ENCODE measurements at places on chromosomes 2 and 18.

DNA sequence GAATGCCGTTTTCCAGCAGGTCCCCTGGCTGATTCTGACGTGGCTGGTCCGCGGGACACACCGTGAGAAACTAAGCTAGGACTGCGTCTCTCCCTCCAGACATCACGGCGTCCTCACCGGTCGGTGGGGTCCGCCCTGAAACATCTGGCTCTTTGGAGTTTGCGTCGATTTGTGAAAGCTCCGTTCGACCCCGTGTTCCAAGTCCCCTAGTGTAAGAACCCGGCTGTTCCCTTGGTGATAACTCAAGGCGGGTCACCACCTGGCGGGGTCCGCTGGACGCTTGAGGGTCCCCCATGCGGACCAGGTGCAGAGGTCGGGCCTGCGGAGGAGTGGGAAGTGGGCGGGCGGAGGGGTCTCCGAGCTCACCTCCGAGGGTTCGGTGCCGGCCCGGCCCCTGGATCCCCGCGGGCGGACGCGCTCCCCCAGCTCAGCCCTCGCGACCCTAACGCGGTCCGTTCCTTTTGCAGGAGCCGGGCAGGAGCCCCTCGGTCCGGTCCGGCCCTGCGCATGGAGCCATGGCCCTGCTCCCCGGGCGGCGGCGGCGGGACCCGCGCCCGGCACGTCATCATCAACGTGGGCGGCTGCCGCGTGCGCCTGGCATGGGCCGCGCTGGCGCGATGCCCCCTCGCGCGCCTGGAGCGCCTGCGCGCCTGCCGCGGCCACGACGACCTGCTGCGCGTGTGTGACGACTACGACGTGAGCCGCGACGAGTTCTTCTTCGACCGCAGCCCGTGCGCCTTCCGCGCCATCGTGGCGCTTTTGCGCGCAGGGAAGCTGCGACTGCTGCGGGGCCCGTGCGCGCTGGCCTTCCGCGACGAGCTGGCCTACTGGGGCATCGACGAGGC, 65.6 kb downstream of the KCNG2 start:
- DNase-seq = peak; percentile 9

- DNase-seq = no peak
Measured at GRCh38 chr2:111912547-111912946, 14.1 kb downstream of the MERTK start.

DNA sequence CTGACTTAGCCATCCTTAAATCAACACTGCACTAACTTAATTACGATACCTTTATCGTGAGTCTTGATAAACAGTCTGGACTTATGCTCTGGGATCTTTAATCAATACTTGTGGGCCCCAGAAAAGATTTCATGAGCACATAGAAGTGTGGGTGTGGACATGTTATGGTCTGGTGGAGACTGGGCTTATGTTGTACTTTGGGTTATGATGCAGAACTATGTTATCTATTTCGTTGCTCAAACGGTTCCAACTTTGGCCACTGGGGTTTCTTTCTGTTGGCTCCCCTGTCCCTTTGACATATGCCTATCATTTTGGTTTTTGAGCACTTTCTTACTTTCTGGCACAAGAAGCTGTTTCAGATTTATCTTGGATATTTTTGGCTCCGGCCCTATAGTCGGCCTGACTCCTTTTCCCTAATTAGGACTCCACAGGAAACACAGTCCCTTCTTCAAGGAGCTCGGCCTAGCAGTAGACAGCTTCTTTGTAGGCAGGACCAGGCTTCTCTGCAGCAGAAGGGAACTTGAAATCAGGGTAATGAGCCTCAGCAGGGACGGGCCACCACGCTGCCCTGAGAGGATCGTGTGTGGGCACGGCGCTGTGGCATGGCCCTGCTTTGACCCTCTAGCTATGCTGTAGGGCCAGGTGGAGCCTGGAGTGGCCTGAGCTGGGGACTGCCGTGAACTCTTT, 54.6 kb upstream of the TXNDC2 start:
- DNase-seq = no peak

DNA sequence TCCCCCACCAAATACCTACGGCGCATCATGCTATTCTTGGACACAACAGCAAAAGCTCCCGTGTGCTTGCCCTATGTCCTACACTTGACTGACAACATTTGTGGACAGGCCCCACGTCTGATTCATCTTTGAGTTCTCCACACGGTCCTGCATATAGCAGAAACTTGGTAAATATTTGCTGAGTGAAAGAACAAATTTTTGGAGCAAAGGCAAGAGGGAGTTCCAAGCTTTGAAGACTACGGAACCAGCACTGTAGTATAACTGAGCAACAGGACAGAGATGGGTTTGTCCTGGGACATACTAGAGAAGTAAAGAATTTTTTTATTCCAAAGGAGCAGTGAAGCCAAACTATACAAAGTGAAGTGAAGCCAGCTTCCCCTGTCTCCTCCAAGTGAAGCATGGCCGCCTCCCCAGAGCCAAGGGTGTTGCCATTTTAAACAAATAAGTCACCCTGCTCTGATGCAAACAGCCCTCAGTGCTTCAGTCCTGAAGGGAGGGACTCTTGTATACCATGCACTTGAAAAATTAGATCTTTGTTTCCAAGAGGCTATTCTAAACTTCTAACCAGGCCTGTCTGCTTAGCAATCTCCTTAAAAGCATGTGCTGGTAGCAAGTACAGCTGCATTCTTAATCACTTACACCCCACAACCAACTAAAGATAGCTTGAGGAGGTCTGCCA, 35.9 kb downstream of the SPRED2 start:
- no peak for DNase-seq

DNA sequence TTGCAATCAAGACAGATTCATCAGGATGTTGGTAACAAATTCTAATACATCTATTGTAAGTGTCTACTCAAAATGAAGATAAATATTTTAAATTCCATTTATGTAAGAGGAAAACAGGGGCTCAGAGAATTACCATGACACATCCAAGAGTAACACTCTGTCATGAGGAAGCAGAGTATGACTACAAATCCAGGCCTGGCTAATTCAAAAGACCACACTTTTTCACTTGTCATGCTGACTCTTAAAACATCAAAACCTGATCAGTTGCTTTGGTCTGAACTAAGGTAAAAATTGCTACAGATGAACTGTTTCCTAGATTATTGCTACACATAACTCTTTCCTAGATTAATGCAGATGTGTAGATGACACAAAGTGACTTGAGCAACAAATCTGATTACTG, 880.6 kb downstream of the TSN start:
- no peak for DNase-seq

DNA sequence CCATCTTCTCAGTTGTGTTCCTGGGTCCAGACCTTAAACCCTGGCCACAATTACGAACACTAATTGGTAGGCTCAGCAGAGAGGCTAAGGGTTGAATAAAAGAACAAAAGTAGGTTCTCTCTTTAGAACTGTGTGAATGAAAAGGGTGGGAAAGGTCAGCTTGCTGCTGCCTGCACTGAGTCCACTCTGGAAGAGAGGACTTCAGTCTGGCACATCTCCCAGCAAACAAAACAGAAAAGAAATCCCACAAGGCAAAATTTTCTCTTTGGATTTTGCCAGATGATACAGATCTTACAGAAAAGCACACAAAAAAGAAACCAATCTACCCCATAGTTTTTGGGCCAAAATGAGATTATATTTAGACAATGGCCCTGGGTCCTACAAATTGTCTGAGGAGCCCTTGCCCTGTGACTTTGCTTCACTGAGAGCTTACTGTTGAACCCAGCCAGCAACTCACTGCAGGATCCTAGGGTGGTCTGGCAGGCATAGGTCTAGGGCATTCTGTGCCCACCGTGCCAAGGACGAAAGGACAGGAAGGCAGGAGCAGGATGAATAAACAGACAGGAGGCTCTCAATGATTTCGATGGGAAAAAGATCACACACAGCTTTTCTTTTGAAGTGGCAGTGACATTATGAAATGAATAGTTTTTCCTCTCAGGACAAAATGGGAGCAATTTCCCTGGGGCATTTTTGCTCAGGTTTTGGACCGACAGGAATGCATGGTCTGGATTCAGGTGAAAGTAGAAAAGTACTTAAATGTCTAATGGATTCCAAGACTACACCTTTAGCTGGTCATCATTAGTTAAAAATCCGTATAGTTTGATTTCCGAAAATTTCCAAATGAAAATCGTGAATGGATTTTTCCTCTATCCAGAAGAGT, 68.4 kb upstream of the STAM2 start:
- DNase-seq = no peak

DNA sequence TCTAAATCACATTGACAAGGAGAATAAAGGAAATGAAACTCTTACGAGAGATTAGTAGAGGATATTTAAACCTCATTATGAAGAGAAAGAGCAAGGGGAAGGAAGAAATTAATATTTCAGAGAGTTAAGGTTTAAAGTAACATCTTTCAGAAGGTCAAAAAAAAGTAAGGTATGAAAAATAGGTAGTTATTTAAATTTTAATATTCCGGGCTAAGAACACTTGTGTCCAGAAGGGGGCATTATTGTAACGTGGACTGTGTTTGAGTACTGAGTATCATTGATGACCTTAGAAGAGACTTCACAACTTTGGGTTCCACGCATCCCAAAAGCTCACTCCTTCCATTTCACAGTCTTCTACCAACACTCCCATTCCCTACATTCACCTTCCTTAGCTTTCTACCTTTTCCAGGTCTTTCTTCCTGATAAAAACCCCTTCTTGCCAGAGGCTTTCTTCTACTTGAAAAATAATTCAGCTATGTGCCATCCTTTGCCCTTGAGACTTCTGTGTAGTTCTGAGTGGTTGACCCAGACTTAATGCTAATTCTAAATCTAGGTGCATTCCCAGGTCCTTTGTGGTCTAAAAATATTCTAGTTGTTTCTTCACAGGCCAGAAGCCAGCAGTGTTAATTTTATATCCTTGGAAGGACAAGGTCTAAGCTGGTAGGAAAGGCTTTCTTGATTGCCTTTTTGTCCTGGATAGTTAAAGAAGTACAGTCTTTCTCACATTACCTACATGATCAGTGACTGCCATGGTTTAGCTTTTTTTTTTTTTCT, 16.5 kb downstream of the DYNC1I2 start:
- DNase-seq = no peak

DNA sequence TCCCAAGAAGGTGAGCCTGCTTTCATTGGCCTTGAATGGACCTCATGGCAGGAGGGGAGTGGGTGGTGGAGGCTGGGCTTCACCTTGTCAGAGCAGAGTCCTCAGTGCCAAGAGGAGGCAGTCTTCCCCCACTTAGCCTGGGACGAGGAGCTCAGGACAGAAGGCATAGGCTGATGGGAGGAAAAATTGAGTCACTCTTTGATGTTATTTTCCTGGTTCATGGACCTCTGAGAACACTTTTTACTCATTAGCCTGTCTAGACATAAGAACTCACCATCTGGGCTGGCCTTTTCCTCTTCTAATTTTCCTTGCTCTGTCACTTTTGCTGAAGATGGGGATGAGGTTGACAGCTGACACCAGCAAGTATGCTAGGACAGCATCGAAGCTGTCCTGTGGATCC, 225.7 kb upstream of the TNP1 start:
- peak; percentile 13 for DNase-seq

DNA sequence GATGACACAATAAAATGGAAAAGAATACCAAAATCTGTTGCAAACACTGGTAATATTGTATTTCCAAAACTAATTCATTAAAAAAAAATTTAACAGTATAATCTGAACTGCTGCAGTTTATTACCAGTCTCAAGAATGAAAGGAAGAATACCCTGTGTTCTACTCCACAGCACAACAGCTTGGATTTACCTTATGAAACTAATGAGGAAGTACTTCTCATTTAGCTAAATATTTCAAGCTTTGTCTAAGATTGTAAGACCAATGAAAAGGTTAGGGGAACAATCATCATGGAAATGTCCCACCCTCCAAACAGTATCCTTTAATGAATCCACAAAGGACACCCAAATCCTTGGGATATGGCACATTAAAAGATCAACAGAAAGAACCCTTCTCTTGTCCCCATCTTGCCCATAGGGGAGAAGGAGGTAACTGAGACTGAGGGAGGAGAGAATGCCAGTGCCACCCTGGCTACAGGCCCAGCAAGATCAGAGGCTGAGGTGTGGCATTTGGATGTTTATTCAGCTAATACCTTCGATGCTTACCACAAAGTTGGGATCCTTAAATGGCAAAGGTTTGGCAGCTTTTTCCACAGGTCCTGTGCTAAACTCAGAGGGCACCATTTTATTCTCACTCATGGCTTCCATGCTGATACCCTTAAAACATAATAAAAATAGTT, 17.7 kb downstream of the INO80C start:
- no peak for DNase-seq

DNA sequence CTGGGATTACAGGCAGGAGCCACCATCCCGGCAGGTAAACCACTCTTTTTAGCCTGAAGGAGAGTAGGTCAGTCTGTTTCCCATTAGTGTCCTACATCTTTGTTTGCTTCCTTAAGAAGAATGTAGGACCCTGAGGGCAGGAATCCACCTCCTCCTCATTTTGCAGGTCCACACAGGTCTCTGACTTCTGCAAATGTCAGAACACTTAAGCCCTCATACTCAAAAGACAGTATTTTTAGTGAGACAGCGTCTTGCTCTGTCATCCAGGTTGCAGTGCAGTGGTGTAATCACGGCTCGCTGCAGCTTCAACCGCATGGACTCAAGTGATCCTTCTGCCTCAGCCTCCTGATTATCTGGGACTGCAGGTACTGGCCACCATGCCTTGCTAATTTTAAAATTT, 9.3 kb downstream of the PSTPIP2 start:
- no peak for DNase-seq

DNA sequence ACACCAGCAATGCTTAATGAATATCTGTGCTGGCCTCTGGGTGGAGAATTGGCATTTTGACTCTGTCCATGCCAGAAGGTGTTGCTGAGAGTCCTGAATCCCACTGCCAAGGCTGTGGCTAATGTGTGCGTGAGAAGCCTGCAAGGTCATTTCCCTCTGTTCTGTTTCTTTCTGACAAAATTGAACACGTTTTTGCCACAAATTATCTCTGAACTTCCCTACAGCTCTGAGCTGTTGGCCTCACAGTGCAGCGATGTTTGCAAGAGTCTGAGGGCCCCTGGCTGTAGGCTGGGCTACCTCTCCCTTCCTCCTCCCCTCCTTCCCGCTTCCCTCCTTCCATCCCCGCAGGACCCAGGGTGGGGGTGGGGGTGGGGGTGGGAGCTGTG, 154.1 kb upstream of the HS6ST1 start:
- no peak for DNase-seq

DNA sequence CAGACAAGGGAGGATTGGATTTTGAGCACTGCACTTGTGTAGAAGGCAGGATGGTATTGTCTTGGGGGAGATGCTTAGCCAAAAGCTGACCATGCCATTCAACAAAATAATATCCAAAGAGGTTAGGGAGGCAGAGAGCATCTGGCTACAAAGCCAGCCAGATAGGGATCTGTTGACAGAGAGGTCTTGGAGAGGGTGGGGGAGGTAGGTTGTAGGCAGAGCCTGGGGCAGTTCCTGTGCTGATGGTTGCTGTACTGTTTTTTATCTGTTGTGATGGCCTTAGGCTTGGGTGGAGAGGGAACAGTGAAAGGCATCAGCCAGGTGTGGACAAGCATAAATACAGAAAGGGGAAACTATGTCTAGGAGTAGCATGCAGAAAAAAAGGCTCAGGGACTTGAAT, 100.9 kb downstream of the AQP4 start:
- no peak for DNase-seq

GRCh38 chr2:27149570-27150405, 984 bp downstream of the TCF23 start:
- DNase-seq = no peak

- DNase-seq = no peak
Measured at GRCh38 chr18:41153871-41154270, 801.2 kb upstream of the PIK3C3 start.

Measured in liver (tissue), 10 donors.